CD4-positive, alpha-beta T cell treated with Interleukin-15 for 4 hours (primary cell): ENCODE measurements at places on chromosomes 1 and 21.

- no peak for DNase-seq
Measured at GRCh38 chr1:107198561-107198960, 57.7 kb downstream of the NTNG1 start.

GRCh38 chr1:212667223-212668139 lies 32.2 kb downstream of the BATF3 start:
- peak; percentile 17 for DNase-seq

GRCh38 chr1:17423781-17424245 lies 15.7 kb downstream of the RCC2 start:
- DNase-seq, result no peak

DNA sequence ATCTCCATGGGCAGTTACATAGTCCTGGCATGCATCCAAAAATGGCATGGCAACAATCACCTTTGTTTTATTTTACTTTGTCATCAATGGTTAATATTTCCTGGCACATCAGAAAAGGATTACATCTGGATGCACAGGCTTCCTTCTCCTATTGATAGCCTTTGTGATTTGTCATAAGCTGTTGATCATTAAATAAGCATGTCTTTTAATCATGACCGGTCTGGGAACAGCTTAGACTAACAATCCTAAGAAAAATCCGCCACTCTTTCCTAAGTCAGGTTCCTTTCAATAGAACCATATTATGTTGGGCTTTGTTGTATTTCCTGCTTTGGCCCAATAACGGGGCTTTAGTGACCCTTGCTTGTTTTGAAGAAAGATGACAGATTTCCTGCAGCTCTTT lies 330.6 kb downstream of the DUSP10 start:
- DNase-seq, result no peak

DNA sequence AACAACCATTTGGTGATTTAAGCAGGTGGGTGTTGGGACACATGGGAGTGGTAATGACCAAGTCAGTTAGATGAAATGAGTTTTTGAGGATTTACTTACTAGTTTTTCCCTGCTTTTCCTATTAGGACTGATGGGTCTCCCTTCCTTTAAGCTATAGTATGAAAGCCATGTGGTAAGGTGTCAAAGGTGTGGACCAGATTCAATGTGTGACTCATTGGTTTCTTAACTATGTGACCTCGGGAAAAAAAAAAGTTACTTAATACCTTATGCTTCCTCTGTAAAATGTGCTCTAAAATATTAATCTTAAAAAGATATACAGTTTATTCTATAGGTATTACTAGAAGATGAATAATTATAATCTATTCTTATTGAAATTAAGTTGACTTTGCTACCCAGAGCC lies 93.7 kb downstream of the DUSP10 start:
- DNase-seq, result no peak

- peak; percentile 63 for DNase-seq
Measured at GRCh38 chr21:45820171-45821091, 161.1 kb upstream of the COL6A1 start.

- no peak for DNase-seq
Measured at GRCh38 chr1:230894664-230895063, 26.3 kb upstream of the C1orf198 start.

- DNase-seq, result no peak
Measured at GRCh38 chr21:16514316-16514715, 784.5 kb downstream of the USP25 start.
